ENCODE measurements at places on chromosomes 1 and 21.

- no peak for DNase-seq
Observed at GRCh38 chr1:90807329-90807728, 90.2 kb upstream of the BARHL2 start.

- no peak for DNase-seq
Observed at GRCh38 chr1:177864538-177865305, 105.1 kb downstream of the SEC16B start.

DNA sequence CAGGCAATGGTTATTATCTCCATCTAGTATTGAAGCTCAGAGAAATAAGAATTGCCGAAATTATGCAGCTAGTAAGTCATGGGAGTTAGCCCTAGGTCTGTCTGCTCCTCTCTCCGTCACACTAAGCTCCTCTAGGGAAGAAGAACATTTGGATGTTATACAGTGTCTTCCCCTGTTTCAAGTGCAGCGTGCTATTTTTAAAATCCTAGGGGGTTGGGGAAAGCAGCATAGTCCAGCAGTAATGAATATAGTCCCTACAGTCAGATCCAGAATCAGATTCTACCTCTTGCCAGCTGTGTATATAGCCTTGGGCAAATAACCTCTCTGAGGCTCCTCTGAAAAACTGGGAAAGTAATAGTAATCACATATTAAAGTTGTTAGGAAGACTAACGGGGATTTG is 44.5 kb upstream of the OSBPL9 start:
- no peak for DNase-seq

- peak; percentile 87 for DNase-seq
Observed at GRCh38 chr1:43540653-43541071, 10.0 kb downstream of the PTPRF start.

DNA sequence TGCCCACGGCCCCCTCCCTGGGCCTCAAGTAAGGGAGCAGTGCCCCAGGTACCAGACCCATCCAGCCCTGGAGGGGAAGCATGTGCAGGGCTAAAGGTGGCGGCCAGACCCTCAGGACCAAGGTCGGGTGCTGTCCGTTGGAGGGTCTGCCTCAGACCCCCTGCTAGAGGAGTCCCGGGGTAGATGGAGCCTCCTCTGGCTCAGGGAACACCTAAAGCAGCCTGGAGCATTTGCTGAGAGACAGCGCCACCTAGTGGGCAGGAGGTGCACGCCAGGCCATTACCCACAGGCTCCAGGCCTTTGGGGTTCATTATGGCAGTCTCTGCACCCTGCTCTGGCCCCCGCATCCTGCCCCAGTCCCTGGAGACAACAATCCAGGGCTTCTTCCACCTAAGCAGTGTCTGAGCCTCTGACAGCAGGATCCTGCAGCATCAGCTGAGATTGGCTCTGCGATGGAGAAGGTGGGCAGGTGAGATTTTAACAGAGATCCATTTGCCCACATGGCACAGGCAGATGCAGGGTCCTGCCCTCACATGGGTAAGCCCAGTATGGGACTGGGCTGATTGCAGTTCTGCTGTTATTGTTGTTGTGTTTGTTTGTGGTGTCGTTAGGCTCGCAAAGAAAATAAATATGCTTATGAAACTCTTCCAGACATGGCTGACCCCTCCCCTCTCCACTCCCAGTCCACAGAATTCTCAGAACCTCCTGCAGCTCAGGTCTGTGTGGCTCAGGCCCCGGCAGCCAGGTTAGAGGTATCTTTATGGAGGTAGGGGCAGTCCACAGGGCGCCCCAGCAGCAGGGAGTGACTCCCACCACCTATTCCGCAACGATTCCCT is 42.4 kb downstream of the CTNNBIP1 start:
- peak; percentile 62 for DNase-seq

DNA sequence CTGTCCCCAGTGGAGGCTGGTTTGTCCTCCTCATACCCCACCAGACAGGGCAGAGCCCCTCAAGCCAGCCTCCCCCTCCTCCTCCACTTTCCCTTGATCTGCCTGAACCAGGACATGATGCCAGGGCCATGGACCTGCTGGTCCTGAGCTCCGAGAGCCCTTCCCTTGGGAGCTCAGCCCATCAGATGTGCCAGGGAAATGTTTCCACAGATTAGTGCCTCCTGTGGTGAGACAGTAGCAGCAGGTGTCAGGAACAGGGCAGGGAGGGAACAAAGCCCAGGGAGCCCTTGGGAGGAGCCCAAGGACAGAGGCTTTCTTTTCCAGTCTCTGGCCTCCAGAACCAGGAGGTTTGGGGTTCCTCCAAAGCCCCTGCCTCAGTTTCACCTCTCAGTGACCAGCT is 14.6 kb upstream of the SLC41A1 start:
- DNase-seq, result no peak

DNA sequence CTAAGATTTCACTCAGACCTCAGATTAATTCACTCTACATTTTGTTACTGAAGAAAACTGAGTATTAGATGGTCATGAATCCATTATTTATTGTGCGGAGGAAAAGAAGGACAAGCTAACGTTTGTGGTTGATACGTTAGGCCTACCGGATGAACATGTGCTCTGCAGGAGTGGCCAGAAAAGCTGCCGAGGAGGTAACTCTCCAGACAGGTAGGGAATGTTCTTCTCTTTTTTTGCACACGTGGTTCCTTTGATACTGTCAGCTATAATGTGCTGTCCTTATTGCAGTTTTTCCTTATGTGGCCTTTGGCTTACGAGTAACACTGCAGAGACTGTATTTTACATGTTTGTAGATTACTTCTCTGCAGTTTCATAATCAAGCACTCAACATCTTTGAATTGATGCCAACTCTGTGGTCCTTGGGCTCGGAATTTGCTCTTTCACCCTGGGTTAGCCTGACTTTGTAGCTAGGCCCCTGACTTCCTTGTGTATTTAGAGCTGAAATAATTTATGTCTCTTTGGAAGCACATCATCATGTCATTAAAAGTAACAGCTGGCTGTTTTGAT is 13.6 kb downstream of the MTR start:
- DNase-seq, result peak; percentile 31

GRCh38 chr21:27649762-27650161 is 682.9 kb upstream of the ADAMTS5 start:
- DNase-seq, result no peak

- DNase-seq, result no peak
Observed at GRCh38 chr1:48581270-48581669, 109.3 kb upstream of the SPATA6 start.

GRCh38 chr21:16740511-16740910 is 772.3 kb upstream of the CXADR start:
- no peak for DNase-seq

GRCh38 chr1:206037581-206037980 is 13.9 kb upstream of the CTSE start:
- no peak for DNase-seq

- no peak for DNase-seq
Observed at GRCh38 chr1:108077991-108078390, 113.0 kb upstream of the VAV3 start.

DNA sequence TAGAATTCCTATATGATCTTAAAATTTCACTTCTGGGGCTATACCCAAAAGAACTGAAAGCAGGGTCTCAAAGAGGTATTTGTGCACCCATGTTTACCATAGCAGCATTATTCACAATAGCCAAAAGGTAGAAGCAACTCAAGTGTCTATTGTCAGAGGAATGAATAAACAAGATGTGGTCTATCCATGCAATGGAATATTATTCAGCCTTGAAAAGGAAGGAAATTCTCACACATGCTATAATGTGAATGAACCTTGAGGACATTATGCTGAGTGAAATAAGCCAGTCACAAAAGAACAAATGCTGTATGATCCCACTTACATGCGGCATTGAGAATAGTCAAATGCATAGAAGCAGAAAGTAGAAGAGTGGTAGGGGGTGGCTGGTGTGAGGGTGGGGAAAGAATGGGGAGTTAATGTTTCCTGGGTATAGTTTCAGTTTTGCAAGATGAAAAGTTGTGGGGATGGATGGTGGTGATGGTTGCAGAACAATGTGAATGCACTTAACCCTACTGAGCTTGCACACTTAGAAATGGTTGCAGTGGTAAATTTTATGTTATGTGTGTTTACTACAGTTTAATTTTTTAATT is 122.4 kb downstream of the TOMM20 start:
- no peak for DNase-seq

DNA sequence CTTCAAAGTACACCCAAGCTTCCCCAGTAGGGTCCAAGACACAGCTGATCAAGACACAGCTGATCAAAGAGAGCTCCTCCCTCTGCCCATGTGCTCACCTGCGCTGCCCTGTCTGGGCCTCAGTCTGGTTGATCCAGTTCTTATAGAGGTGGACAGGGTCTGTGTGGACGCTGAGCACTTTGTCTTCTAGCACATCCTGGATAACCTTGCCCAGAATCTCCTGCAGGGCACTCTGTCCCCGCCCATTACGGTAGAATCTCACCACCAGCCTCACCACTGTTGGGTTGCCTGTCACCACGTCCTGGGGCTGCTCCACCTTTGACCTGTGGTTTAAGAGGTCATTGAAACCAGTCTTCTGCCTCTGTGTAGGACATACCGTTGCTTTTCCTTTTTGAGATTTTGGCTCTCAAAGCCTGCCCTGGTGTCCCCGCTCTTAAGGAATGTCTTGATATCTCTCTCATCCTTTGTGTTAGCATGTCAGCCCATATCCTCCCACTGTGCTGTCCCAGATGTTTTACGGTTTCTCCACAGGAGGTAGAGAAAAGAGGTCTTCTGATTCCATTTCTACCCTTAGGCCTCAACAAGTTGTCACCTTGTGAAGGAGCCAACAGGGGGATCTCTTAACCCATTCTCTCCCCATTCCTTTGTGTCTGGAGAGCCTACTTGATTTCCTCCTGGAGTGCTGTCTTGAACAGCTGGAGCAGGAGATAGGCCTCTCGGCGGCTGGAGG is 33.5 kb downstream of the IQGAP3 start:
- no peak for DNase-seq

DNA sequence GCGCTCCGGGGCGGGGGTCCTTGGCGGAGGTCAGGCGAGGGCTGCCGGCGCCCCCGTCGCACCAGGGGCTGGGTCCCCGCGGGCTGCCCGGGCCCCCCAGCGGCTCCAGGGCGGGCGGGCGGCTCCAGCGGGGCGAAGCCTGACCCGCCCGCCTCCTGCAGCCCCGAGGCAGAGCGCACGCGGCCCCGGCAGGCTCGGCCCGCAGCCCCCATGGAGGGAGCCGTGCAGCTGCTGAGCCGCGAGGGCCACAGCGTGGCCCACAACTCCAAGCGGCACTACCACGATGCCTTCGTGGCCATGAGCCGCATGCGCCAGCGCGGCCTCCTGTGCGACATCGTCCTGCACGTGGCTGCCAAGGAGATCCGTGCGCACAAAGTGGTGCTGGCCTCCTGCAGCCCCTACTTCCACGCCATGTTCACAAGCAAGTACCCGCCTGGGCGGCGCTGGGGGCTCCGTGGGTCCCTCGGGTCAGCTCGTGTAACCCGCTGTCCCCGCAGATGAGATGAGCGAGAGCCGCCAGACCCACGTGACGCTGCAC is 817 bp downstream of the KLHL17 start:
- DNase-seq, result peak; percentile 10

DNA sequence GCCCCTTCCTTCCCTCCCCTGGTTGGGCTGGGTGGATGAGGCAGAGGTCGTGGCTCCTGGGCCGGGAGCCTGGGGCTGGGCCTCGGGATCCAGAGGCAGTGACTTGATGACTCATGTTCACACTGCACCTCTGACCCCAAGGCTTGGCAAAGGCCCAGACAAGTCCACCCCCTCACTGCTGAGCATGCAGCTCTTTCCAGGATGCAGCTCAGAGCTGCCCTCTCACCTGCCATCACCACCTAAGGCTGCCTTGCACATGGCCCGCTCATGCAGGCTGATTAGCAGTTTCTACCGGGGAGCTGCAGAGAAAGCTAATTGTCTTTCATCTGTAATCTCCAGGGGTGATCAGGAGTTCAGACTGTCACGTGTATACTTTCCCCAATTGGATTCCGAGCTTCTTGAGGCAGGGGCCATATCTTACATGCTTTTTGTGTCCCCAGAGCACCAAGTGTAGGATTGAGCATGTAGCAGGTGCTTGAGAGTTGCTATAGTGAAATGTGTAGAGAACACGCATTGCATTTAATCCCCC is 62.1 kb downstream of the LRRN2 start:
- peak; percentile 25 for DNase-seq

- DNase-seq, result no peak
Observed at GRCh38 chr1:145750426-145750825, 31.1 kb downstream of the CD160 start.

DNA sequence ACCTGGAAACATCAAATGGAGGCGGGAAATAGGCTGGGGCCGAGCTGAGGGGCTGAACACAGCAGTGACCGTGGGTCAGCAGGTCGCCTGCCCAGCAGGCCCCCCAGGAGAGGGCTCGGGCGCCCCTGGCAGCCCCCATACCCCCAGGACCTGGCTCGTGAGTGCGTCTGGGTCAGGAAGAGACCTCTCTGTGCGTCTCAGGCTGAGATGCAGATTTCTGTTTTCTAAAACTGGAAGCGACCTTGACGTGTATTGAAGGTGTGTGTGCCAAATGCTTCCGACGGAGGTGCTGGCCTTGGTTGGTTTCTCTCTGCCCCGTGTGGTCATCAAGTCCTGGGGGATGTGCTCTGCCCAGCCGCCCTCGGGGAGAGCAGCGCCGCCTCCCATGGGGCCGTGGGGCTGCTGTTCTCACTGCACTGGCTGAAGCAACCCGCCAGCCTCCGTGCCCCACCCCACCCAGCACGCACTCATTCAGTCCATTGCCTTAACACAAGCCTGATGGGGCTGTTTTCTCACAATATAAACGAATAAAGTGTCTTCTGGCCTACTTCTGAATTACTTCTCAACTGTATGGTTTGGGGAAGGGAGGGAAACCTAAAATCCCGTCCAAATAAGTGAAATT is 7.4 kb downstream of the PEX10 start:
- no peak for DNase-seq

DNA sequence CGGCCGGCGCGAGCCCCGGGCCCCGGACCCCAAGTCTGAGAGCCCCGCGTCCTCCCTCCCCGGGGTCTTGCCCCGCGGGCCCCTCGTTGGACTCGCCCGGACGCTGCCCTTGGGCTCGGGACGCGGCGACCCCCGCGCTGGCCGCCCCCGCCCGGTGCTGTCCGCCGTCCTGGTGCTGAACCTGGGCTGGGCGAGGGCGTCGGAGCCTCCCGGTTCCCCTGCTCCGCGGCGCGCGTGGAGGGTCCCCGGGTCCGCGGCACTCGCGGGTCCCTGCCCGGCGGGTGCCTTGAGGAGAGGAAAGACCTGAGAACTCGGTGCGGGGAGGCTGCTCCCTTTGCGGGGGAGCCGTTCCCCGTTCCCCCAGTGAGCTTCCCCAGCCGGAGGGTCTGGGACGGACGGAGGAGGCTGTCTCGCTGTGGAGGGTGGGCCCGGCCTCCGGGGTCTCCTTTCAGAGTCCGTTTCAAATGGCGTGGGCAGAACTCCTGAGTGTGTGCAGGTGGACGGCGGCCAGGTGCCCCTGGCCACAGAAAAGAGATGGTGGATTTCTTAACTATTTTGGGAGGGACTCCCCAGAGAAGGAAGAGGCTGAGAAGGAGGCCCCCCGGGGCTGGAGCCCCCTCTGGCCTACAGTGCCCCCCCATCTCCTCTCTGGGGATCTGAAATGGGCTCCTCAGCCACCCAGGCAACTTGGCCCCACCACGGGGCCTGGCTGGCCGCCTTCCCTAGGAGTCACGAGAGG is 595 bp downstream of the GABRD start:
- no peak for DNase-seq

GRCh38 chr1:18271336-18271735 is 163.7 kb downstream of the IGSF21 start:
- DNase-seq, result no peak
